ENCODE measurements at places on chromosomes 16 and 17.

GRCh38 chr17:55699181-55699860 is 23.3 kb downstream of the TMEM100 start:
- no peak for DNase-seq

- no peak for DNase-seq
Measured at GRCh38 chr17:31489295-31490018, 98.0 kb downstream of the RAB11FIP4 start.

GRCh38 chr17:72394531-72394930 is 273.7 kb downstream of the SOX9 start:
- DNase-seq: no peak

DNA sequence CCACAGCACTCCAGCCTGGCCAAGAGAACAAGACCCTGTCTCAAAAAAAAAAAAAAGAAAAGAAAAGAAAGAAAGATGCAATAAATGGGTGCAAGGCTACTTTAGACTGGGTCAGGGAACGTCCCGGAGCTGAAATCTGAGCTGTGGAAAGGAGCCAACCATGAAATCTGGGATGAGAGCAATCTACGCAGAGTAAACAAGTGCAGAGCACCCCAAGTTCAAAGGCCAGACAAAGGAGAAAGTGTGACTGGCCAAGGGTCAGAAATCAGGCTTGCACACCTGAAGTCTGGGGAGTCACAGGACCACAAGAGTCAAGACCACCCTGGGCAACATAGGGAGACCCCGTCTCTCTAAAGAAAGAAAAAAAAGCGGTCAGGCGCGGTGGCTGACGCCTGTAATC is 2.8 kb downstream of the SHMT1 start:
- DNase-seq: no peak

- DNase-seq: no peak
Measured at GRCh38 chr17:42827472-42827871, 3.4 kb upstream of the BECN1 start.

GRCh38 chr16:4548124-4548523 is 8.0 kb upstream of the C16orf96 start:
- DNase-seq: no peak

Data from EL (cell line).